ENCODE measurements at places on chromosomes 6 and 20. TPM values are rescaled to one million over a fixed set of nuclear protein-coding genes. Genes with fewer than 3 reads are reported as not detected.

DNA sequence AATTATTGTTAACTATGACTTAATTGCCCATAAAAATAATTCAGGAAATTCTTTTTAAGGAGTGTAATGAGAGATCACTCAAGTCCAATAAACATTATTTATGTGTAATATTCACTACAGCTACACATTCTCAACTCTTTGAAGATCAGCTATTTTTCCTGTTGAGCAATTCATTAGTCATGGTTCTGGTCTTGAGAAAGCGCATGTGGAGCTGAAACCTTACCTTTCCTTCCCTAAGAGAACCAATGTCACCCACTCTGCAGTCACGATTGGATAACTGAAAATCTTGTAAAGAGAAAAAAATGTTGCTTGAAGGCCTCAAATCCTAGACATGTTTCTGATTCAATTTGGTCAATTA lies 736.9 kb upstream of the MARCKS start:
- DNase-seq: no peak

- no peak for DNase-seq
Observed at GRCh38 chr6:89430201-89430962, 2.6 kb upstream of the ANKRD6 start.

The PTPRA gene
- total RNA-seq: 66.9 TPM

The PPARD gene
- 23.1 TPM for total RNA-seq

The RAET1L gene
- not detected for total RNA-seq

The PI16 gene
- 7.3 TPM for total RNA-seq

All from activated CD4-positive, alpha-beta memory T cell treated with anti-CD3 and anti-CD28 coated beads, Interleukin-2, amount 10 ng/mL, durations not matched to agents 7 days and 5 days (primary cell).